Stimulated activated CD8-positive, alpha-beta memory T cell treated with anti-CD3 and anti-CD28 coated beads, Interleukin-2, amount 100 ng/mL, for 1 hour (primary cell): ENCODE measurements at places on chromosomes 7 and 10.

GRCh38 chr10:117965984-117966383 lies 80.8 kb downstream of the RAB11FIP2 start:
- DNase-seq = no peak

DNA sequence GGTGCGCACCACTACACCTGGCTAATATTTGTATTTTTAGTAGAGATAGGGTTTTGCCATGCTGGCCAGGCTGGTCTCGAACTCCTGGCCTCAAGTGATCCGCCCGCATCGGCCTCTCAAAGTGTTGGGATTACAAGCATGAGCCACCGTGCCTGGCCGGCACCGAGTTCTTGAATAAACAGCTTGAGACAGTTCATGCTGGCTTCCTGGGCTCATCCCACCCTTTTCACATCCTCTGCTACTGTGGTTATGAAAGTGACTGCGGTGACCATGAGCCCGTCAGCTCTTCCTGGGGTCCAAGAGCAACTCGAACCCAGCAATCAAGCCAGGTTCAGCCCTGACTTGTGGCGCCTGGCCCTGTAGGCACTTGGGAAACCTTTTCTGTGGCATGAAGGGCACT lies 38.7 kb downstream of the HIP1 start:
- no peak for DNase-seq

GRCh38 chr7:23712368-23713284 lies 2.6 kb downstream of the STK31 start:
- no peak for DNase-seq

DNA sequence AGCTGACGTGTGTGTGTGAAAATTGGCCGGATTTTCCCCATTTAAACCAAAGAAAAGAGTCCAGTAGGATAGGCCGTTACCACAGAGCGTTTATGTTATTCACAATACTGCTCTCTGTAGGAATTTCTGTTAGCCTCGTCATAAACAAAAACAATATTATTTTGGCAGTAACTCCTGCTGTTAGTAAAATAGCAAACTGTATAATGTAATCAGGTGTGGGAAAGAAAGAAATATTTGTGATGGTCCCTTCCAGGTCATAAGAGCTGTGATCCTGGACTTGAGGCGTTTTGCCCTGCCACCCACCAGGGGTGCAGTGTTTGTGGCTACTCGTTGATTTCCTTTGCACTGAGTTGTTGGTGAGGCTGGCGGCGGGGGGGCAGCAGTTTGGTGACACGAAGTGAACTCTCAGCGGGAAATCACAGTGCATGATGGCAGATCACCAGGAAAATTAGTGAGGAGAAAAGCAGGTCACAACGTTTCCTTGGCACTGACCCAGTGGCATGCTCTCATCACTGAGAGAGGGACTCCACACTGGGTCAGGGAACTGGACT lies 2.8 kb downstream of the EEPD1 start:
- DNase-seq = no peak

DNA sequence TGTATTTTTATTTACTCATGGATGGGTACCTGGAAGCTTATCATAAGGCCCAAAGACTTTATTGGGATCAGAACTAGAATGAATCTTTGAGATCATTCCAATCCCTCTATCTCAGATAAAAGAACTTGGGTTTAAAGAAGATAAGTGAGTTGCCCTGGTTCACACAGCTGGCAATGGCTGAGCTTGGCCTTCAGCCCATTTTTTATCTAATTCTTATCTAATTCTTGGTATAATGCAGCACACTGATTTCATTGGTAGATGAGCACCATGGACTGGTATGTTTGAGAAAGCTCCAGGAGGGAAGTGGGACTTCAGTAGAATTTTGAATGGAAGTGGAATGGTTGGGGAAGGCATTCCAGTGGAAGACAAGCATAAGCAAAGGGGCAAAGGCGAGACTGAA lies 558.9 kb downstream of the REEP3 start:
- DNase-seq = no peak

DNA sequence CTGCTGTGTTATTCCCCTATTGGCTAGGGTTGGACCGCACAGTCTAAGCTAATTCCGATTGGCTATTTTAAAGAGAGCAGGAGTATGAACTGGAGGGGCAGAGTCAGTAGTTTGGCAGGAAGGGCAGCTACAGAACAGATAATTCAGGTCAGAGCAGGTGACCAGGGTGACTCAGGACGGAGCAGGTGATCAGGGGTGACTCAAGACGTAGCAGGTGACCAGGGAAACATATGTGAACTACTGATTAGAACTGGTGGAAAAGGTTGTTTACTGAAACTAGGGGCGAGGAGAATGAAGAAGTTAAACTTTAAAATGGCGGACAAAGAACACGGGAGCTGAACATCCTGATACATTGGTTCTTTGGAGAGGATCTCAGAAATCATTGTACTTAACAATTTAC lies 102.3 kb downstream of the CCDC7 start:
- no peak for DNase-seq

DNA sequence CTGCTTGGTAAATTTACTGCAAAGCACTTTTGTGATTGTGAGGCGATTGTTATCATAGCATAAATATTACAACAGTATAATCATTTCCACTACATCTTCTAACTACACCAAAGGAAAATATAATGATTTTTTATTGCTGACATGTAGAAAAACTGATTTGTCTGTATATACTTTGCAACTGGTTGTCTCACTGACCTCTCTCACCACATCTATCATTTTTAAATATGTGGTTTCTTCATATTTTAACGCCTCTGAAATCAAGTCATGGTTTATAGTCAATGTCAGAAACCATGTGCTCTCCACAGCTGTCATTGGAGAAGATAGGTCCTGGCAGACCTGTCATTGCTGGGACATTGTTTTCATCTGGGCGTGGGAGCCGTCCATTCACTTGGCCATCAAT lies 315.4 kb upstream of the KLF6 start:
- DNase-seq = no peak

GRCh38 chr10:1187151-1187854 lies 131.1 kb downstream of the WDR37 start:
- DNase-seq = no peak

GRCh38 chr10:74753442-74754211 lies 72.8 kb upstream of the KAT6B start:
- DNase-seq = no peak

GRCh38 chr10:69979174-69979573 lies 73.5 kb upstream of the MACROH2A2 start:
- DNase-seq = no peak

DNA sequence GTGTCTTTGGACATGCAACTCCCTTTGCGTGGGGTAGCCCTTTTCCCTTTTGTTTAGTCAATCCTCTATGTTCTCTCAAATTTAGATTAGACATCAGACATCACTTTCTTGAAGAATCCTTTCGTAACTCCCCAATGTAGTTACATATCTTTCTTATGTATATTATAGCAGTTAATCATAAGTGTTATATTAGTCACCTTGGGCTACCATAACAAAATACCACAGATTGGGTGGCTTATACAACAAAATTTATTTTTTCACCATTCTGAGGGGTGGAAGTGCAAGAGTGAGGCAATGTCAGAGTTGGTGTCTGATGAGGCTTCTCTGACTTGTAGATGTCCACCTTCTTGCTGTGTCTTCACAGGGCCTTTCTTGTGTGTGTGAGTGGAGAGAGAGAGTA lies 105.7 kb downstream of the PHTF2 start:
- no peak for DNase-seq

DNA sequence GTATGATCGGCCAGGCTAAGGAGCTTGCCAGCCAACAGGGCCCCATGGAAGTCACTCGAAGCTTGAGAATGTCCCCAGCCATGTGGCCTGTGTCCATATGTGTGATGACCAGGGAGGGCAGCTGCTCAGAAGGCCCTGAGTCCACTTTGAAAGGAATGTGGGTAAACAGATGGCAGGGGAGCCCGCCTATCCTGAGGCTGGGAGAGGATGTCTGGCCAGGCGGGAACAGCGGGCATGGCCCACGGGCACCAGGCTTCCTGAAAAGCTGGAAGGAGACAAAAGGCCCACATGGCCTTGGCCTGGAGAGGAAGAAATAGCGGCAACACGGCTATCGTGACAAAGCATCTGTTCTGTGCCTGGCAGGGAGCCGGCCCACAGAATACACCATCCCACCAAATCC lies 137.9 kb upstream of the PPIF start:
- no peak for DNase-seq

DNA sequence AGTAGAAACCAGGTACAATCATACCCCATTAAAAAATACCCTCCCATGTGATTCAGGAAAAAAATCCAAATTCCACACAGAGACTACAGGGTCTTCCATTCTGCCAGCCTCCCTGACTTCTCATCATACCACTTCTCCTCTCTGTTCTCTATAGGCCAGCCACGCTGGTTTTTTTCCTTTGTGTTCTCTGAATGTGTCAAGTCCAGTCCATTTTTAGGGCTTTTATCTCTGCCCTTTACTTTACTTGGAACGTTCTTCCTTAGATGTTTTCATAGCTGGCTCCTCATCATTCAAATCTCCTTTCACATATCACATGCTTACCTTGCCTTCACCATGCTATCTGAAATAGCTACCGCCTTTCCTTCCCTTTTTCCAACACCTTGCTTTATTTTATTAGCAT lies 597.6 kb downstream of the PHTF2 start:
- DNase-seq = no peak

DNA sequence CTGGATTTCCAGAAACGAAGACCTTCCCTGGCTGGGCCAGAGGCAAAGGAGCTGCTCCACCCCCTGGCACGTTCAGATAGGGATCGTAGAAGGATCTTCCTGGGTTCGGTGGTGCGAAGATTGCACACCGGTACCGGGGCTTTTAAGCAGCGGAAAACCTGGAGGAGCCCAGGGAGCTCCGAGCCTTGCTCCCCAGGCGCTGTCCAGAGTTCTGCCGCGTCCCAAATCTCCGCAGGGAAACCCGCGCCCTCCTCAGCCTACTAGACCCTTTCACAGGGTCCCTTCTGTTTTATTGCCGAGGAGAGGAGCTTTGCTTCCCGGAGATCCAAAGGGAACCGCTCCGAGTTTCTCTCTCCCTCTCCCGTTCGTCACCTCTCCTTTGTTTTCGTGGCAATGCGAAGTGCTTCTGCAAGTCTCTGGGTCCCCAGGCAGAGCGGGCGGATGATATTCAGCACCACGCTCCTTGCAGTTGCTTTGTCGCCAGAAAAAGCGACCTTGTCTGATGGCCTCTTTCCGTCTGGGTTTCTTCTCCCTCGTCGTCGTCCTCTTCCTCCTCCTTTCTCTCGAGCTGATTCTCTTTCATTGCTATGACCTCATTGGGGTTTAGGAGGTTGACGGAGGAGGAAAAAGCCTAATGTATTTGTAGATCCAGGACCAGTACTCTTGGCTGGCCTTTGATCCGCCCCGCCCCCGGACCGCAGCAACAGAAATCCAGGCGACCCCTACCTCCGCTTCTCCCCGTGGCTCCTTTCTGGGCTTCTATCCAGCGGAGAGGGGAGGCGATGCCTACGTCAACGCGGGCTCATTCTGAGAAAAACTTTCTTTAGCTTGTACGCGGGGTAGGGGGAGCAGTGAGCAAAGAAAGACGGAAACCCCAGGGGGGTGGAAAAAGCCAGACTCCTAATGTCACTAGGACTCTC lies at the start of gene TMEM196:
Gene TMEM196 (minus strand): TSS at position 777 of the 920 bp plus-strand sequence. CDS start 921 bp downstream, outside the sequence.
- DNase-seq = no peak

GRCh38 chr7:77696643-77697534 lies 630 bp downstream of the RSBN1L start:
- peak; percentile 16 for DNase-seq

GRCh38 chr10:74078037-74078436 lies 72.6 kb downstream of the AP3M1 start:
- peak; percentile 4 for DNase-seq

GRCh38 chr10:128066870-128067382 lies 59.3 kb downstream of the MKI67 start:
- DNase-seq = no peak

- no peak for DNase-seq
These were observed 11.2 kb downstream of the SMURF1 start for GRCh38 chr7:99132595-99133321.

GRCh38 chr7:80879849-80880248 lies 39.0 kb downstream of the SEMA3C start:
- no peak for DNase-seq

- no peak for DNase-seq
These were observed 43.9 kb downstream of the DOCK4 start for GRCh38 chr7:112162142-112162766.

GRCh38 chr10:51867956-51868355 lies 168.6 kb upstream of the CSTF2T start:
- no peak for DNase-seq

GRCh38 chr7:98078197-98078870 lies 28.3 kb upstream of the LMTK2 start:
- DNase-seq = no peak

DNA sequence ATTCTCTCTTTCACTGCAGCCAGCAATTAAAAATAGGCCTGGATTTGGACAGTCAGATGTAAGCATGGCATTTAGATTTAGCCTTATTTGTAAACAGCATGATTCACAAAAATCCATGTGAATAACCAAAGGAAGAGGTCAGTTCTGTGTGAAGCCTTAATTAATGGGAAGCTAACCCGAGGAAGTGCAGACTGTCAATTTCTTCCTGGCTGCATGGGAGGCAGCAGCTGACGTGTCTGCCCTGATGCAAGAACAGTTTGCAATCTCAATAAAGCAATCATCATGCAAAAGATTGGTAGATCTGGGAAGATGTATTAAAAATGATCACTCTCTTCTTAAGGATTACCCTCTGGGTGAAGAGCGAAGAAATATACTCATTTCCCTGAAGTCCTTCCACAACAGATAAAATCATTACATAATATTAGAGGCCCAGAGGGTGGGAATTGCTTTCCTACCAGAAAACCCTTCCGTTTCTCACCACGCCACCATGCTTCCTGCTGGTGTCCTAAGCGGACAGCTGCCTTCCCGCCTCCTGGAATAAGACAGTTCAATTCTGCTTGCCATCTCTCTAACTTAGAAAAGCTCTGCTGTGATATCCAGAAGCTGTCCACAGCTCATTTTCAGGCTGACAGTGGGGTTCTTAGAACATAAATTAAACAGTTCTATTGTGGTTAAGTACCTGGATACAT lies 526.7 kb upstream of the NRP1 start:
- DNase-seq = no peak

- DNase-seq = no peak
These were observed 207.0 kb upstream of the SHH start for GRCh38 chr7:156019308-156019707.

- no peak for DNase-seq
These were observed 39.0 kb downstream of the HTR5A start for GRCh38 chr7:155109121-155109520.

GRCh38 chr10:43294892-43295291 lies 28.0 kb upstream of the RASGEF1A start:
- no peak for DNase-seq

GRCh38 chr7:133167300-133167699 lies 85.4 kb upstream of the CHCHD3 start:
- no peak for DNase-seq
